Activated CD8-positive, alpha-beta T cell treated with anti-CD3 and anti-CD28 coated beads, Interleukin-2, amount 10 ng/mL, durations not matched to agents 7 days and 5 days (primary cell): ENCODE measurements at places on chromosomes 12 and 14.

DNA sequence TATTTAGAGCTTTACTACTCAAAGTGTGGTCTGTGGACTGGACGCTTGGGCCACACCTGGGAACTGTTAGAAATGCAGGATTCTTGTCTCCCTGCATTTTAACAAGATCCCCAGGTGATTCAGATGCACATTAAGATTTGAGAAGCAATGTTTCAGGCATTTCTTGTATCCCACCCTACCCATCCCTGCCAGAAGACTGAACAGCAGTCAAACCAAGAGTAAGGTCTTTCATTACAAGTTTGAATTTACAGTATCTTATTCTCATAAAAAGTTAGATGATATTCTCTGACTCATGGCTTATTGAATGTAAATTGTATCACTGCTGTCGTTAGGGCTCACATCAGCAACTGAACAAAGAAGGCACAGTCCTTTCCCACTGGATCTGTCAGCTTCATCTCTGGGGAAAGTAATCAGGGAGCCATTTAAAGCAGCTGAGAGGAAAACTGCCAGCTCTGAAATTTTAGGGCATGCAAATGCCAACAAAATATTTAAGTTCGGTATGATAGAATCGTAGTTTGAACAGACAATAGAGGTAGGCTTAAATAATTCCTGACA is 141.1 kb downstream of the AKAP6 start:
- DNase-seq: no peak

DNA sequence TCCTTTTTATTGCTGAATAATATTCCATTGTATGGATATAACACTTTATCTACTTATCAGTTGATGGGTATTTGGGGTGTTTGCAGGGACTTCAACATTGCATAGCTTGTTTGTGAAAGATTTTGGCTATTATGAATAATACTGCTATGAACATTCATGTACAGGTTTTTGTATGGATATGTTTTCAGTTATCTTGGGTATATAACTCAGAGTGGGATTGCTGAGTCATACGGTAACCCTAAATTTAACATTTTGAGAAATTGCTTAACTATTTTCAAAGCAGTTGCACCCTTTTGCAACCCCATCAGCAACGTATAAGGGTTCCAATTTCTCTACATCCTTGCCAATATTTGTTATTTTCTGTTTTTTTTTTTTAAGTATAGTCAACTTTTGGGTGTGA is 27.3 kb upstream of the HELB start:
- no peak for DNase-seq

DNA sequence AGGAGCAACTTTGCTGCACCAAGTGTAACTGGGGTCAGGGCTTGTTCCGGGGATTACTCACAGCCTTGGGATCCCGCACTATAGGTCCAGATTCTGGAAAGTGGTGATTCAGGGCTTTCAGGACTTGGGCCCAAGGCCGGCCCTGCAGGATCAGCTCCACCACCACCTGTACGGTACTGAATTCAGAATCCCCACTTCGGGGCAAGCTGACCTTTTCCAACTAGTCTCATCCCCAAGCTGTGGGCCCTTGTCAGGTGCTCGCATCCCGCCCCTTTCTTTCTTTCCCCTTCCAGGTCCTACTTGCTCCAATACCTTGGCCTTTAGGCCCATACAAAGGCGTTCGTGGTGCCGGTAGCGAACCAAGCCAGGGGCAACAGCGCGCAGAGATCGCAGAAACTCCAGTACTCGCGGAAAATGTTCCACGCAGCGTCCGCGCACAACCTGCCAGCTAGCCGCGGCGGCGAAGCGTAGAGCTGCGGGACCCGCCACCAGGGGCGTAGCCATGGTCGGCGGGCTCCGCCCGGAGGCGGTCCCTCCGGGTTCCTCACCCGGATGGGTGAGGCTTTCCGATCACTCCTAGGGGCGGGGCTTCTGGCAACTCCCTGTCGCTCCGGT is 487 bp downstream of the TINF2 start:
- DNase-seq: peak; percentile 95

- no peak for DNase-seq
Measured at GRCh38 chr12:90922145-90922627, 32.8 kb downstream of the CCER1 start.

DNA sequence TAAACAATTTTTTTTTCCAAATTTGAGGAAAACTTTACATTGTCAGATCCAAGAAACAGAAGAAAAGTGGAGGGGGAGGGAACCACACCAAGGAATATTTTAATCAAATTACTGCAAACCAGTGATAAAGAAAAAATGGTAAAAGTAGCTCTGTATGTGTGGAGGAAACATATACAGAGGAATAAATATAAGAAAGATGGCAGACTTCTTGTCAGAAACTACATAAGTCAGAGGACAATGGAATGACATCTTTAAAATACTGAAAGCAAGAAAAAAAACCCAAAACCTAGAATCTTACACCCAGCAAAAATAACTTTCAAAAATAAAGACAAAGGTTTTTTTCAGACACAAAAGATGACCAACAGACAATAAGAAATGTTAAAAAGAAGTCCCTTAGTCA is 10.2 kb upstream of the LLPH start:
- no peak for DNase-seq

DNA sequence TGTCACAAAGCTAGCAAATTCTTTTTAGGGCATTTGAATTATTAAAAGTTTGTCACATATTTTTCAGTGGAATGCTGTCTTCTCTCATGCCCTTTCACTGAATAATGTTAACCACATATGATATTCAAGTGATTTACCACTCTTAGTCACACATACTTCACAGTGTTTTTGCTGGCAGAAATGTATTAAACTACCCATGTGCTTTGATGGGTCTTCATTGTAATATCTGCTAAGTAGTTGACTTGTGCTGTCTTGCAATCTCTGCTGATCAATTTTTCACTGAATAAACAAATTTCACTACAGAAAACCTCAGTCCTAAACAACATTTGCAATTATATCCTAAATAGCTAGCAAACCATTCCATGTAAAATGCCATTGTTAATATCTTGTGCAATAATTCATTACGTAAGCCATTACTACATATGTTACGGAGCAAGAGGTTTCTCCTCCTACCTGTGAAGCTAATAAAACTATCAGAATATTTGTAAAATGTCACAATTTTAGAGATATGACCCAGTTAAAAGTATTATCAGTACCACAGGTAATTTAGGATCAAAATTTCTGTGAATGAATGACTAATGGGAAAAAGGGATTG is 64.6 kb upstream of the LMO3 start:
- DNase-seq: no peak

- no peak for DNase-seq
Measured at GRCh38 chr12:85363382-85364190, 83.6 kb downstream of the ALX1 start.

GRCh38 chr14:94047581-94047980 is 21.4 kb downstream of the OTUB2 start:
- no peak for DNase-seq

DNA sequence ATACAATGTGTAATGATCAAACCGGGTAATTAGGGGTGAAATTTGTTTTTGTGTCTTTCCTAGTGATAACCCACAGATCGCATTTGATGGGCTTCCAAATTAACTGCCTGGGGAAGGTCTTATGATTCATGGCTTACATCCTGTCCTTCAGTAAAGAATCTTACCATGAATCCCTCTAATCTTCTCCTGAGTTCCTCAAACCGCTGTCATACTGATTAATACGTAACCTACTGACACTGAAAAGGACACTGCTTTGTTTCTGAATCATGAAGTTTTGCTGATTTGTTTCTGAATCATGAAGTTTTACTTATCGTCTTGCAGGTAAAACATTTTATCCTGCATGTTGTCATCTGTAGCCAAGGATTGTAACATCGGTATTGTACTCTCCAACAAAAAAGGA is 52.0 kb upstream of the CRY1 start:
- no peak for DNase-seq

- no peak for DNase-seq
Measured at GRCh38 chr12:27971606-27972005, 927 bp downstream of the PTHLH start.

DNA sequence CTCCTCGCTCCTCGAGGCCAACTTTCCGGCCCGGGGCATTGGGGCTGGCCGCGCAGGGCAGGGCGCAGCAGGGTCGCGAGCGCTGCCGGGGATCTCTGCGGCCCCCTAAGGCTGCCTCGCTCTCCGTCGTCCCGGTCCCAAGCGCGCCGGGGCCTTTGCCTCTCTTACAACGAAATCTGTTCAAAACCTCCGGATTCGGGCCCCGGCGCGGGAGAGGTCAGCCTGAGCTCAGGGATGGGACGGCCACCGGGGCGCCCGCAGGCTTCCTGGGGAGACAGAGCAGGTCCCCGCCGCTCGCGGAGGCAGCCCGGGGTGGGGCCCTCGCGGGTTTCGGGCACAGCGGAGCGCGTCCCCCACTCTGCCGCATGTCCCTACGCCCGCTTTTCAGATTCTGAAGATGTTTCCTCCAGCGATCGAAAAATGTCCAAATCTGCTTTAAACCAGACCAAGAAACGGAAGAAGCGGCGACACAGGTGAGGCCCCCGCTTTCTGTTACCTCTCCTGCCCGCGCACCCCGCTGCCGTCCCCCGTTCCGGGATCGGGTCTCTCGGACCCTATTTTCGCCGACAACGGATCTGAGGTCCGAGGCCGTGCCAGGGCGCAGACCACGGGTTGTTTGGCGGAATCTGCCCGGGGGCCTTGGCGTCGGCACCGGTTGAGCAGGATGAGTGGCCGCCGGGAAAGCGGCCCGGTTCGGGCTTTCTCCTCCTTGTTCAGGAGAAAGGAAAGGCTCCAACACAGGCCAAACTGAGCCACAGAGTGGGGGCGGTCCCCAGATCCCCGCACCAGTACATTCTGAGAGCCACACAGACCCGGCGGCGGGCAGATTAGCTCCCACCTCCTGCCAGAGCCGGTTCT is 1.8 kb downstream of the VSX2 start:
- no peak for DNase-seq

- DNase-seq: no peak
Measured at GRCh38 chr12:120118321-120119061, 1.9 kb upstream of the RAB35 start.

- DNase-seq: no peak
Measured at GRCh38 chr14:71856199-71856919, 75.9 kb upstream of the RGS6 start.

GRCh38 chr14:64000749-64001148 is 147.9 kb downstream of the SYNE2 start:
- no peak for DNase-seq

DNA sequence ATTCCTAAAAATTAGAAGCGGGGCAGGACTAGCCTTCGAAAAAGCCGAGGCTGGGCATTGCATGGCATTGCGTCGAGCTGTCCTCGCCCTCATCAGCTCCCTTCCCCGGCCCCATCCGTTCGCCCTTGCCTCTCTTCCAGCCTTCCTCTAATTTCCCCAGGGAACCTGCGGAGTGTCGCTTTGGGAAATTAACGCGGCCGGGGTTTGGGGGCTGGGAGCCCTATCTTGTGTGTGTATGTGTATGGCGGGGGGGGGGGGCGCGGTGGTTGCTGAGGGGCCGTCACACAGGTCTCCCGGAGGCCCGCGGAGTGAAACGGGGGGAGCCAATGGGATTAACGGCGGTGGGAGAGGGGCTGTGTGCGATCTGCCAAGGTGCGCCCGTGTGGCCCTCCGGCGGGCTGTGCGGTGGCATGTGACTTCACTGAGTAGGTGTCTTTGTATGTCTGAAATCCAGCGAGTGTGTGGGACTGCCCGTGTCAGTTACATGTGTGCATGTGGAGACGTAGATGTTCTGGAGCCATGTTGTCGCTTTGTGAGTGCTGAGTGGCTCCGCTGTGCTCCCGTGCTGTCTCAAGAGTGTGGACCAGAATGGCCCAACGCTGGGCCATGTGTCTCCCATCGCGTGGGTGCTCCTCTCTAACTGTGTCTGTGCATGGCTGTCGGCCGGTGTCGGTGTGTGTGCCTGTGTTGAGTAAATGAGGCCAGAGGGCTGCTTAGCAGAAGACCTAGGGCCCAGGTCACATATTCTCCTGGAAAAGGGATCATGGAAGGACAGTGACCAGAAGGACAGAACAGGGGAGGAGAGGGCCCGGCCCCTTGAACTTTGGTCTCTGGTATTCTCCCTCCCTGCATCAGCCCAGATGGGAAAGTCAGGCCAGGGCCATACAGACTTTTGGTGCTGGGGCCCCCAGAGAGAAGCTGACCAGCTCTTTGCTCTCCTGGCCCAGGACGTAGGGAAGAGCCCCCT is 1.5 kb downstream of the PTMS start:
- no peak for DNase-seq

DNA sequence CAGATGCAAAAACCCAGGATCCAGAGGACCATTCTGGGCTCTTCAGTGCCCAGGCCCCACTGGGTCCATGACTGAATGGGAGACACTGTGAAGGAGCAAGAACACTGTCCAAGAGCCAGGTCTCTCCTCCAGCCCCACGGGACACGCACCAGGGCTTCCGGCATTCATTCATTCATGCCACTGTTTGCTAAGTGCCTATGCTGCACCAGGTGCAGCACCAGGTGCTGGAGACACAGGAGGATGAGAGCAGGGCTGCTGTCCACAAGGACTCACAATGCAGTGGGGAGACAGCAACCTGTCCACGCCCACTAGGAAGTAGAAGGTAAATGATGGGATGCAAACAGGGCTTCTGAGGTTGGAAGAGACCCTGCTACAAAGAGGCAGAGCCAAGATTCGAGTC is 20.4 kb downstream of the CLMN start:
- no peak for DNase-seq

- no peak for DNase-seq
Measured at GRCh38 chr12:124923905-124924734, 9.7 kb upstream of the UBC start.

DNA sequence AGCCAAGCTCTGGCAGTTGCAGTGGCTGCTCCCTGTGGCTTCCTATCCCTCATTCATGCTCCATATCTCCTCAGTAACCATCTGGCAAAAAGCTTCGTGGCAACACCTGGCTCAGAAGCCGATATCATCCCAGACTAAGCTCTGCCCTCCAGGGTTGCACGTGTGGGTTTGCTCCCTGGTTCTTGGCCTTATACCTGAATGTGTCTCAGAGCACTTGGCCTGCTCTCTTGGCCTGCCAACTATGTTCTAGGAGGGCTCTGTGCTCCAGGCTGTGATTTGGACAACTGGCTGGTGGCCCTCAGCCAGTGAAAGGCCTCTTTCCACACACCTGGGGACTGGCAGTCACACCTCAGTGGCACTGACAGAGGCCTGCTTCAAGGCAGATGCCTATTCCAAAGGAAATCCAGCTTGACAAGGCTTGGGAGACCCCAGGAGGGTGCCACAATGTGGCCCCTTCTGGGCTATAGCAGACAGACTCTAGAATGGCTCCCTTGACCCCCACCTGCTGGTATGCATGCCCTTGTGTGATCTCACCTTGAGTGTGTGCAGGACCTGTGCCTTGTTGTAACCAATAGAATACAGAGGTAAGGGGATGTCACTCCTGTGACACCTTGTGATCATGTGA is 10.5 kb downstream of the PLD4 start:
- no peak for DNase-seq

DNA sequence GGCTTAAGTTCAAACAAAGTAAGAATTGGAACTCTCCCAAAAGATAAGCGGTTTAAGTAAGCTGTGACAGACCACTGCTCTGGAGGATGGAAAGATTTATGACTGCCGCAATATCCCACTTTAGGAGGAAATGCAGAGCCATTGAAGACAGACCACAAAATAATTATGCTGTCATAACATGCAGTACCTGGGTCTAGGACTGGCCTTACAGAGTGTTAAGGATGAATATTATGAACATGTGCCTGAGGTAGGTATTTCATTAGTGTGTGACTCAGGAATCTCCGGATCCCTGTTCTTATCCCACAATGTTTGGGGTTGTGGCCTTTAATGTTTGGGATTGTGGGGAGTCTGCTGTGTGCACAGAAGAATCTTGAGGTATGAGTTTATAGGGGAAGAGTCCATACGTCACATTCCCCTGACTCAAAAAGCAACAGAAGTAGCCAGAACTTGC is 114.9 kb downstream of the SAMD4A start:
- no peak for DNase-seq

GRCh38 chr14:22814941-22815713 is at the start of gene SLC7A7:
TSS of gene SLC7A7 (minus strand) at chr14:22815435. CDS start at chr14:22813398, 2,037 bp downstream.
- DNase-seq: no peak

GRCh38 chr12:7966563-7966962 is 30.6 kb upstream of the SLC2A3 start:
- no peak for DNase-seq
